SJSA1 (cell line): ENCODE measurements at places on chromosomes 2 and 18. TPM values are rescaled to one million over a fixed set of nuclear protein-coding genes. Genes with fewer than 3 reads are reported as not detected.
A peak's percentile ranks its signal among the peaks of the same experiment; 100 is the strongest.

DNA sequence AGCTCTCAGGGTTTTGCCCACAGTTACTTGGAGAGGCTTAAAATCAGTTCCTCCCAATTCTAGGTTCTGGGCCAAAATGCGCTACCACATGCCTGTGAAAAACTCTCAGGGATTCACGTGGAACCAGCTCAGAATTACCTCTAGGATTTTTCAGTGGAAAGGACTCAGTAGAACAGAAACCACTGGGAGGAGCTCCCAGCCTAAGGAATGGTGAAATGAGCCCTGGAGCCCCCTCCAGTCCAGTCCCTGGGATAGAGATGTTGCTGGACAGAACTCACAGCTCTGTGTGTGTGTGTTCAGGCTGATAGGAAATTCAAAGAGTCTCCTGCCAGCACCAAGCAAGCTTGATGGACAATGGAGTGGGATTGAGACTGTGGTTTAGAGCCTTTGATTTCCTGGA lies 21.1 kb upstream of the SLC9A4 start:
- H3K36me3 ChIP-seq = no peaks in the 10 kb centered on the region
- peaks cover 9% of the 10 kb centered on the region for H3K27me3 ChIP-seq
- H3K4me1 ChIP-seq = no peaks in the 10 kb centered on the region
- H3K27ac ChIP-seq = no peak overlapping the region
- DNase-seq = no peak
- no peak overlapping the region for H3K4me3 ChIP-seq

DNA sequence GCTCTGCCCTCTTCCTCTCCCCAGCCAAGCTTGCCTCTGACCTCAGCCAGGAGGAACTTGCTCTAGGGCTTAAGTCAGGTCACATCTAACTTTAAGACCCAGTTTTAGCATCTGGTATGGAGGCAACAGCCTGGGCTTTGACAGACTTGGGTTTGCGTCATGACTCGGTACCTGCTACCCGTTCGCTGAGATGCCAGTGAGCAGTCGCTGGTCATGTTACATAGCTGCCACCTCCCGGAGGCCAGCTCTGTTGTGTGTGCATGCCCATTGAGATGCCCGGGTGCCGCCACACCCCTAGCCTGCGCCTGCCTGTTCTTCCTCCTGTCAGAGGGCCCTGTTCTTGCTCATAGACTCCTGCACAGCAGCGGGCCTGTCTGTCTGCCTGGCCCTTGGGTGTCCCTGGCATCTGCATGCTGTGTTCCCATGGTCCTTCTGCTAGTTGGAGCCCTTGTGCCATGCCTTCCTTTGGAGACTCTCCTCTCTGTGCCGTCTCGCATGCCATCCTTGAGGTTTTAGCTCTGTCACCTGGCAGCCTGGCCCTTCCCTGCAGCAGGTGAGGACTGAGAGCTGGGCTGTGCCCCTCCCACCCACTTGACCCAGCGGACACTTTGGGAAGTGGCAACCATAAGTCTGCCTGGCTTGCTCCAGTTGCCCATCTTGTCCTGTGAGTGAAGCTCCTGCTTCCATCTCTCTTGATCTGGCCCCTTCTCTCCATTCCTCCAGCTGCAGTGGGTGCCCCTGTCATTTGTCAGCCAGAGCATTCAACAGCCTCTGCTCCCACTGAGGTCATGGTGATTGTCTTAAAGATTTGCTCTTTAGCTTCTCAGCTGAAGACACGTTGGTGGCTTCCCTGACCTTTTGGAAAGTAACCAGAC lies 24.9 kb downstream of the ASAP2 start:
- no peaks in the 10 kb centered on the region for H3K36me3 ChIP-seq
- no peak overlapping the region for H3K27ac ChIP-seq
- no peaks in the 10 kb centered on the region for H3K27me3 ChIP-seq
- H3K4me1 ChIP-seq = peaks cover 97% of the 10 kb centered on the region
- H3K4me3 ChIP-seq = no peak overlapping the region

DNA sequence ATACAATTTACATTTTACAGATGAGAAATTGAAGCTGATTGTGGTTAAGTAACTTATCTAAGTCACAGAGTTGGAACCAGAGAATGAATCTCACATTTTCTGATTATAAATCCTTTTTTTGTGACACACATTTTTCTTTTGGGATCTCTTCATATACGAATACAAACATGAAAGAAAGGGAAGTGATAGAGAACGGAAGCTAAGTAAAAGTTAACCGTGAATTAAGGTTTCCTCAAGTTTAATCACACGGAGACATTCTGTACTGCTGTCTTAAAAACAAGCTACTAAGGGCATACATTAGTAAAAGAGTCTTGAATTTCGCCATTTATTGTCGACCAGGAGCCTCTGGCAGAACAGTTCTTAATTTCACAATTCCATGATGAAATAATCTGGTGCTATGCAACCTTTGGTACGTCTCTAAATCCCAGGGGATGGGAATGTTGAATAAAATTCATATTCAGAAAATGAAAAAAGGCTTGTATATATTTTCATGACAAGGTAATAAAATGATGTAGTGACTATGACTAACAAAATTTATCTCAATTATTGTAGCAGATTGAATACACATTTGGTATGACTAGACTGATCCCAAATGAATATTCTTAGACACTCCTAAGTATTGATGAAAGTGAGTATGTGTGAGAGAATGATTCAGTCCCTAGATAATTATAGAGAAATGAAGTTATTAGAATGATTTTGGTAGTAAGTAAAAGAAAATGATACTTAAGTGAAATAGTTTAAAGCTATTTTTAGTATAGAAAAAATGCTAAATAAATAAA lies 40.3 kb upstream of the ZSWIM2 start:
- H3K4me1 ChIP-seq = no peaks in the 10 kb centered on the region
- DNase-seq = no peak
- H3K27ac ChIP-seq = no peak overlapping the region
- no peaks in the 10 kb centered on the region for H3K27me3 ChIP-seq
- H3K4me3 ChIP-seq = no peak overlapping the region

DNA sequence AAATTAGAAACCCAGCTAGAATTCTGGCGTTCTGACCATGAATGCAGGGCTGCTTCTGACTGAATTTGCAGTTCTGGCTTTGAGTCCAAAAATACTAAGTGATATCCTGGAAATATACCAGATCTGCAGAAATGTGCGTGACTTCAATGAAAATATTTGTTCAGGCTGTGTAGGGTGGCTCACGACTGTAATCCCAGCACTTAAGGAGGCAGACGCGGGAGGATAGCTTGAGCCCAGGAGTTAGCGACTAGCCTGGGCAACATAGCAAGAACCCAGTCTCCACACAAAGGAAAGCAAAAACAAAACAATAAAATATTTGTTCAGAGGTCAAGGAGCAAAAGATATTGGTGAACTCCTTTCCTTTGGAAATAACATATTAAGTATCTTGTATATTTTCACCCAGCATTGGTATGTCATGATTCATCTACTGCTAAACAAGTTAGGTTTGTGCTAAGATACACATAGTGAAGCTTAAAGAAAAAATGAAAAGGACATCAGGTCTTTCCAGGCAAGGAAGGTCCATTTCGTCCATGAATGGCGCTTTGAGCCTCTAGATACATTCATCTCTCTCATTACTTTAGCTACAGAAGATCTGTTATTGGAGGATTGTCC lies 239.2 kb downstream of the CMPK2 start:
- no peak overlapping the region; the same call in 1 of the 2 replicates for H3K27ac ChIP-seq
- DNase-seq = peak; percentile 42
- H3K4me1 ChIP-seq = peaks cover 10% of the 10 kb centered on the region
- H3K36me3 ChIP-seq = no peaks in the 10 kb centered on the region
- no peak overlapping the region for H3K4me3 ChIP-seq

- no peaks in the 10 kb centered on the region for H3K27me3 ChIP-seq
- no peak overlapping the region for H3K4me3 ChIP-seq
- no peaks in the 10 kb centered on the region for H3K4me1 ChIP-seq
- no peak overlapping the region for H3K27ac ChIP-seq
These were observed 11.6 kb downstream of the OXER1 start for GRCh38 chr2:42752314-42752713.

The LCT gene
- total RNA-seq = not detected in 2 replicates
